ENCODE measurements at places on chromosomes 1 and 21.

DNA sequence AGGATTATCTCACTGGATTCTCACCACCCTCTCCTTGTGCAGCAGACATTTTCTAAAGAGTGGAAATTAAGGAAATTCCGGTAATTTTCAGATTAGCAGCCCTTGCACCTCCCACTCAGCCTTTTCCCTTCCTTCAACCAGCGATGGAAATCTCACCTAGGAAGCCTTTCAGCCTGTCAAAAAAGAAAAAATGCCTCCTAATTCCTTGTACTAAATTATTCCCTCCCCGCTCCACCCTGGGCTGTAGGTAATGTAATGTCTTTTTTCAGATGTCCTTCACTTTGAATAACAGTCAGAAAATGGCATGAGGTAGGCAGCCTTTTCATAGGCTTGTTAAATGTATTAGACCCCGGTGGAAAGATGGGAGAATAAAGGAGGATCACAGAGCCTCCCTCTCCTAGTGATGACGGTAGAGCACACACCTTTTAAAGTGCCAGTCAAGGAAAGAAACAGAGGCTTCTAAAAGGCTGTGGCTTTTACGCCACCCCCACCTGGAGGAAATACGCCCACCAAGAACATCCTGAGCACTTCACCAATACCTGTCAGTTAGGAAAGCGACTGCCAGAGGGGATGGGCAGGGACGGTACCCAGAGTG is 62.8 kb upstream of the NEK2 start:
- ATAC-seq, result peak; percentile 17

GRCh38 chr1:10897321-10897980 is 101.0 kb upstream of the CASZ1 start:
- ATAC-seq, result no peak

DNA sequence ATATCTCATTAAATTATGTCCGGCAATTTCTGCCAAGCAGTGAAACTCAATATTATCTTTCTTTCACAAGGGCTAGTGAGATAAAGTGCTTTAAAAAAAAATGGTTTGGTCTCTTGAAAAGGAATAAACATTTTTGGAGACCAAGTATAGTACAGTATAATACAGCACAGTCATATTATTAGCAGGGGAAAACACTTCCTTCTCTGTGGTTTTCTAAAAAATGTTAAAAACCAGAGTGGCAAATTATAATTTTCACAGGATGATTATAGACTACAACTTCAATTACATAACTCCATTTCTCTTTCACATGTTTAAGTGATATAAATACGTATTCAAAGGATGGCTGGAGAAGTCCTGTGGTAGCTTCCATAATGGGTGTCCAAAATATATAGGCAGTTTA is 170.3 kb upstream of the DMRTA2 start:
- ATAC-seq, result no peak

DNA sequence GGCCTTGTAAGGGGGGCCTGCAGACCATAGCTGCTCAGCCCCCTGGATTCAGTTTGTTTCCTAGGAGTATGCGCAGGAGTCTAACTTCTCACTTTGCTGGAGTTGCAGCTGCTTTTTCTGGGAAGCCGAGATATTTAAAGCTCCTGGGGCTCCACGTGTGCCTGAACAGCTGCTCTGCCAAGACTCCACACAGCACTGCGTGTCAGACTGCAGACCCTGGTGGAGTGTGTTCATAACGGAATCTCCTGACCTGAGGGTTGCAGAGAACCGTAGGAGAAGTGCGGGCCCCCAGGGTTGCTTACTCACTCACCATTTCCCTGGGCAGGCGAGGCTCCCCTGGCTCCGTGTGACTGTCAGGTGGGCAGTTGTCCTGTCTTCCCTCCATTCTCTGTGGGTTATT is 474.3 kb upstream of the TMPRSS15 start:
- no peak for ATAC-seq

DNA sequence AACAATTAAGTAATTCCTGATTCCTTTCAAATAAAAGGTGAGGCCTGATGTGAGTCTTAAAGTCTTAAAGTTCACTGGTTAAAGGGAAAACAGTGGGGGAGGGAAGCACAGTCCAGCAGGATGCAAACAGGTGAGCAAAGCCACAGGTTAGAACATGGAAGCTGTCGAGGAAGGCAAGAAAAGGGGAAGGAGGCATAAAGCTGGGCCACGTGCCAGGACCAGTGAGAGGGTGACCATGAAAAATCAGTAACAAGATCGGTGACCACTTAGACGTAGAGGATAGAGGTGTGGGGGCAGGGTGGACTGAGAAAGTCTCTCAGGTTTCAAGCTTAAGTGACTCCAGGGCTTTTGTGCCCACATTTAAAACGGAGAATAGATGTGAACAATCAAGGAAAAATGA is 231.3 kb downstream of the SETD4 start:
- no peak for ATAC-seq

- ATAC-seq, result peak; percentile 74
Measured at GRCh38 chr1:161933592-161934588, 89.8 kb downstream of the OLFML2B start.

Measured in activated T-helper 17 cell treated with anti-CD3 and anti-CD28 coated beads, Interleukin-2, amount 50 U/mL, for 72 hours (primary cell).